Suprapubic skin (tissue), 4 donors: ENCODE measurements at places on chromosomes 16 and 17. TPM values are rescaled to one million over a fixed set of nuclear protein-coding genes. Genes with fewer than 3 reads are reported as not detected.

DNA sequence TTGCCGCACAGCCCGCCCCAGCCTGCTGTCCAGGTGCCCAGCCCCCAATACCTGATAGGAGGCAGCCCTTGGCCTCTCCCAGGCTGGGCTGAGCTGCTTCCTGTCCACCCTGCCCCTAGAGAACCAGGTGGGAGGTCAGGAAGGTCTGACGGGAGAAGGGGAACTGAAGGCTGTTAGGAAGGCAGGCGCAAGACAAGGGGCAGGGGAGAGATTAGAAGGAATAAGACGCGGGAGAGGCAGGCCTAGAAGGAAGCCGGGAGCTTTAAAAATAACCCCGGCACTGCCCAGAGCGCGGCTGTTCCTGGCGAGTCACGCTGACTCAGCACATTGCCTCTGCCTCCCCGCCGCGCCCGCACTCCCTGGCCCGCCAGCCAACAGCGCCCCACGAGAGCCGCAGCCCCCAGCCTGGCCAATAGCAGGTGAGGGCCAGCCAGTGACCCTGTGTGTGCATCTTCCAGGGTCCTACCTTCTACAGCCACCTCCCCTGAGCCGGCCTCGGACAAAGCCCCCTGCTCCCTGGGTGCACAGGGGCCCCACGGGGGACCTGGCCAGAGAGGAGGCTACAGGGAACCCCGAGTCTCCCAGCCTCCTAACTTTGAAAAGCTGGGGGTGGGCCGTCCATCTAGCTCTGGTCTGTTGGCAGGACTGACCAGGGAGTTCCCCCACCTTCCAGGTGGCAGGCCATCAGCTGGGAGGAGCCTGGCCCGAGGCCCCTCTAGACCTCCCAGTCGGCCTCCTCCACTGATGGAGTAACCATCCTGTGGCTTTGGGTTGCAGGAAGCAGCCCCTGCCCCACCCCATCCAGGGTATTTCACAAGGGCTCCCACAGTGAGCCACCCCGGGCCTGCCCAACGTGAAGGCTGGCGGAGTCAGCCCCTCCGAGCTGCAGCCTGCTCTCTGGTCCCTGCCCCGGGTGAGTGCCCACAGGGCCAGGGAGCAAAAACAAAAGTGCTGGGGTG lies 4.0 kb downstream of the MAFG start:
- peak overlapping the region; percentile 27 for H3K27ac ChIP-seq
- DNase-seq, result no peak
- peaks cover 77% of the 10 kb centered on the region for H3K4me1 ChIP-seq
- H3K4me3 ChIP-seq, result peak overlapping the region; percentile 33

- no peak overlapping the region for H3K4me3 ChIP-seq
- H3K4me1 ChIP-seq, result peaks cover 4% of the 10 kb centered on the region
- no peaks in the 10 kb centered on the region for H3K27me3 ChIP-seq
- peaks cover 3% of the 10 kb centered on the region for H3K36me3 ChIP-seq
Observed at GRCh38 chr17:80124351-80124981, 22.5 kb downstream of the EIF4A3 start.

Gene SBK1
- total RNA-seq, result 2.7 TPM

DNA sequence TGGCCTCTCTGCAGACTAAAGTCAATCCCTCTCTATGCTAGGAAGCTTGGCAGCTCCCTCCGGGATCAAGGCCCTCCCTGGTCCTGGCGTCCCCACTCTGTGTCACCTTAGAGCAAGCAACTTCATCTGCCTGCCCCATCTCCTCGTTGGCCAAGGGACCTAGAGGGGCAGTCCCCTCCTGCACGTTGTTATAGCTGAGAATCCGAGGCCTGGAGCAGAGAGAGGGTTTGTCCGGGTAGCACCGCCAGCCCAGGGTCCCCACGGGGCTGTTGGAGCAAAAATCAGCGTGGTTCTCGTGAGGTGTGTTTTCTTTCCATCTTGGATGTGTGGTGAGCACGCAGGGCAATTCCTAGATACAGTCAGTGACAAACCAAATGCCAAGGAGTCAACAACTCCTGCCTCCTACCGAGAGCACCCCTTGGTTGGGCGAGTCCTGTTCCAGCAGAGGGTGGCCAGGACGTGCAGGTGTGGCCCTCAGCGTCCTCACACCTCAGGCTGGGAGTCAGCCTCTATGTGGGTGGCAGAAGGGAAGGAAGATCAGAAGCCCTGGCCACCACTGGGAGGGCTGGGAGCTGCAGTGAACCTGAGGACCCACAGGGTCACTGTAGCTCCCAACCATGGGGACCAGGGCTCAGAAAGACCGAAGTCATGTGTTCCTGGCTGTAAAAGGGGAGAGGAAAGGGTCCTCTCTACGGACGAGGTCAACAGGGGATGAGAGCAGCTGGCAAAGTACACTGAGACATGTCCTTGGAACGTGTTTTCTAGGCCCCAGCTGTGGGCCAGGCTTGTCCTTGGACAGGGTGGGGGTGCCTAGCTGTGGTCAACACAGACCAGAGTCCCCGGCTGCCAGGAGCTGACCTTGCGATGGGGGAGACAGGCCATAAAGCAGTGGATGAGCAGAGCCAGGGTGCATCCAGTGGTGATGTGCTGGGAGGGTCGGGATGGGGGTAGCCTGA lies 85.6 kb upstream of the CIBAR2 start:
- DNase-seq, result no peak
- peaks cover 50% of the 10 kb centered on the region for H3K4me1 ChIP-seq

- H3K4me1 ChIP-seq, result peaks cover 32% of the 10 kb centered on the region
- H3K27ac ChIP-seq, result no peak overlapping the region
- no peak overlapping the region for H3K4me3 ChIP-seq
- H3K36me3 ChIP-seq, result no peaks in the 10 kb centered on the region
Observed at GRCh38 chr16:30409125-30410060, 2.0 kb downstream of the ZNF771 start.

GRCh38 chr16:85935391-85935973 lies 36.5 kb downstream of the IRF8 start:
- H3K27ac ChIP-seq, result no peak overlapping the region
- H3K4me3 ChIP-seq, result no peak overlapping the region
- DNase-seq, result no peak
- no peaks in the 10 kb centered on the region for H3K36me3 ChIP-seq

GRCh38 chr17:19249681-19250080 lies 12.5 kb downstream of the EPN2 start:
- no peak for DNase-seq
- H3K27ac ChIP-seq, result peak overlapping the region; percentile 90
- no peak overlapping the region for H3K4me3 ChIP-seq
- H3K27me3 ChIP-seq, result no peaks in the 10 kb centered on the region

Gene ABCC11
- total RNA-seq, result 0.55 TPM
